Gastrocnemius medialis (tissue), 4 donors: ENCODE measurements at places on chromosomes 13 and 19.
A peak's percentile ranks its signal among the peaks of the same experiment; 100 is the strongest.

- H3K4me1 ChIP-seq: no peaks in the 10 kb centered on the region
- H3K4me3 ChIP-seq: no peak overlapping the region
- no peak for DNase-seq
- no peaks in the 10 kb centered on the region for H3K36me3 ChIP-seq
- H3K27ac ChIP-seq: peak overlapping the region; percentile 6
These were observed 39.1 kb upstream of the RNF113B start for GRCh38 chr13:98216135-98216565.

DNA sequence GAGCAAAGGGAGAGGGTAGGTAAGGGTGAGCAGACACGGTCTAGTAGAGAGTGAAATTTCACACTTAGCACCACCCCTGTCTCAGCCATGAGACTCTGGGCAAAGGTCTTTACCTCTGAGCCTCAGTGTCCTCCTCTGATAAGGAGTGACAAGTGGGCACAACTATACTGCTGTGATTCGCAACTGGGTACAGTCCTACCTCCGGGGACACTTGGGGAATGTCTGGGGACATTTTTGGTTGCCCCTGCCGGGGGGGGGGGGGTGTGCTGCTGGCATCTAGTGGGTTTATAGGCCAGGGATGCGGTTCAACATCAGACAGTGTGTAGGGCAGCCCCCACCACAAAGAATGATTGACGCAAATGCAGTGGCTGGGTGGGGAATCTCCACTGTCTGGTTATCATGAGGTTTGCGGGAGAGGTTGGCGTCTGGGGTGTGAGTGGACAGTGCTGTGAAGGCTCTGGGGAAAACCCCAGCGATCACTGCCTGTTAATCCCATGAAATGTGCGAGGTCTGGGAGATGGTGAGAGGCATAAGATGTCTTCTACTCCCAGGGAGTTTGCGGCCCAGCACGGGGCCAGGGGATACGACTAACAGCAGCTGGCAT, 4.3 kb downstream of the NACC1 start:
- H3K27me3 ChIP-seq: no peaks in the 10 kb centered on the region
- peaks cover 18% of the 10 kb centered on the region for H3K4me1 ChIP-seq
- H3K27ac ChIP-seq: no peak overlapping the region
- no peaks in the 10 kb centered on the region for H3K36me3 ChIP-seq

DNA sequence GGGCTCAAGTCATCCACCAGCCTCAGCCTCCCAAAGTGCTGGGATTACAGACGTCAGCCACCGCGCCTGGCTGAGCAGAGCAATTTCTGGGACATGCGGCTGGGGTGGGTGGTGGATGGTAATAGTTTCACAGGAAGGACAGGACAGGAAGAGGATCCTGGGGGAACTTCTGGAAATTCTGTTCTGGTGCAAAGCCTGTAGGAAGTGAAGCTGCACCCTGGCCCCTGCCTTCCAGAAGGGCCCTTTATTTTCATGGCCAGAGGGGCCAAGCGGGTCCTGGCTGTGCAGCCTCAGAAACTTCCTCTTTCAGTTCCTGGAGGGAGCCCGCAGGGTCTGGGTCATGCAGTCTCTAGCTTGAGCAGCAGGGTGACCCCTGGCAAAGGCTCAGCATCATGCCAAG, 15.7 kb downstream of the FEM1A start:
- no peak for DNase-seq
- no peak overlapping the region for H3K4me3 ChIP-seq

DNA sequence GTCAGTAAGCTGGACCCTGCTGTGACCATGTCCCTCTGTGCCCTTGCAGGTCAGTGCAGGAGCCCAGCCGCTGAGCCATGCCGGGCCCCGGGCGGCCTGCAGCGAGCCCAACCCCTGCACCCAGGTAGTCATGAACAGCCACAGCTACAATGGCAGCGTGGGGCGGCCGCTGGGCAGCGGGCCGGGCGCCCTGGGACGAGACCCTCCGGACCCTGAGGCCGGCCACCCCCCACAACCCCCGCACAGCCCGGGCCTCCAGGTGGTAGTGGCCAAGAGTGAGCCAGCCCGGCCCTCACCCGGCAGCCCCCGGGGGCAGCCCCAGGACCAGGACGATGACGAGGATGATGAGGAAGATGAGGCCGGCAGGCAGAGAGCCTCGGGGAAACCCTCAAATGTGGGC, 6.9 kb downstream of the KCNN1 start:
- DNase-seq: no peak
- no peaks in the 10 kb centered on the region for H3K27me3 ChIP-seq
- H3K4me3 ChIP-seq: no peak overlapping the region

GRCh38 chr13:83503424-83503823, 378.9 kb downstream of the SLITRK1 start:
- no peak for DNase-seq
- no peaks in the 10 kb centered on the region for H3K4me1 ChIP-seq
- H3K4me3 ChIP-seq: no peak overlapping the region
- H3K27me3 ChIP-seq: no peaks in the 10 kb centered on the region
- no peak overlapping the region for H3K27ac ChIP-seq
- H3K36me3 ChIP-seq: no peaks in the 10 kb centered on the region

DNA sequence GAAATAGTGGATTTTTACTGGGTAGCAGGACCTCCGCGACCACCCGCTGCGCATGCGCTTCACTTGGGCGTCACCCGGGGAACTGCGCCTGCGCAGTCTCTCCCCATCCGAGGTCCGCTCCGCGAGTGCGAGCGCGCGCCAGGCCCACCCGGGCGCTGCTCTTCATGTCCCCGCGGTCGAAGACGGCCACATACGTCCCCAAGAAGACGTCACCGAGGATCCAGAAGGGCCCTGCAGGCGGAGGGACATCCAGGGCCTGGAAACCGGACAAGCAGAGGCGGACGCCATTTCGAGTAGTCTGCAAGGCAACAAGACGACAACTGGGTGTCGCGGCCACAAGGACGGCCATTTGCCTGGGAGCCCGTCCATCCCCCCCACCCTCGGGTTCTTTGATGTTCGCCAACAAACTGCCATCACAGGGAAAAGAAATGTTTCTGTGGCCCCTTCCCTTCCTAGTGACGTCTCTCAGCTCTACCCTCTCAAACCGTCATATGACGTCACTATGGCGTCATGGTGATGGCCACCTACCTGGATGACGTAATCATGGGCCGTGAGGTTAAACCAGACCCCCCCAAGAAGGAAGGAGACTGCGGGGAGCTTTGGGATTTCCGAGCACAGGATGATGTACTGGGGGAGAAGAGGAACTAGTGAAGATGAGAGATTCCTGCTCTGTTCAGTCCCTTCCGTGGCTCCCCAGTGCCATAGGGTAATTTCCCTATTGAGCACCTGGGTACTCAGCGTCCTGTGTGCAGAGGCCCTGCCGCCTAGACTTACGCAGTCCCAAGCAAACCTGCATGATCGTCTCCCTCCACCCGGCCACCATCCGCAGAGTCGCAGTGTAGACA, 6.7 kb downstream of the NAPSA start:
- DNase-seq: no peak
- H3K4me1 ChIP-seq: no peaks in the 10 kb centered on the region
- H3K27me3 ChIP-seq: no peaks in the 10 kb centered on the region

GRCh38 chr13:90445179-90445578, 902.3 kb upstream of the MIR17HG start:
- H3K36me3 ChIP-seq: no peaks in the 10 kb centered on the region
- no peak for DNase-seq
- H3K27me3 ChIP-seq: no peaks in the 10 kb centered on the region
- H3K27ac ChIP-seq: no peak overlapping the region

- no peaks in the 10 kb centered on the region for H3K27me3 ChIP-seq
- H3K4me3 ChIP-seq: no peak overlapping the region
- H3K36me3 ChIP-seq: no peaks in the 10 kb centered on the region
- peaks cover 24% of the 10 kb centered on the region for H3K4me1 ChIP-seq
- DNase-seq: no peak
These were observed 290.9 kb upstream of the MAB21L1 start for GRCh38 chr13:35767256-35767976.

DNA sequence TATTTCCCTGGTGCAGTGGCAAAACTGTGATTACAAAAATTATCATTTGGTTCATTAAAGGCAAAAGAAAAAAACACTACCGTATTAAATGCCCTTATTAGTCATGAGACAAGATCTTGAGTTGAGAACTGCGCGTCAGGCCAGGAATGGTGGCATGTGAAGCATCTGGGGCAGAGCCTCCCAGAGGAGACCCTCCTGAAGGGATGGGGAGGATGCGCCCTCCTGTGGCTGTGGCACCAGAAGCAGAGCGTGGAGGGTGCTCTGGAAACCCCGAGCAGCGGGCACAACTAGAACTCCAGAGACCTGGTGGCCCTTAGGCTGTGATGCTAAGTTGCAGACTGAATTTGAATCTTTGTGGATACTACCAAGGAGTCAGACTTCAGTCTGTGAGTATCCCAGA, 11.5 kb downstream of the CUL4A start:
- H3K27ac ChIP-seq: no peak overlapping the region
- no peaks in the 10 kb centered on the region for H3K27me3 ChIP-seq
- no peak overlapping the region for H3K4me3 ChIP-seq
- H3K36me3 ChIP-seq: peaks cover 23% of the 10 kb centered on the region
- no peak for DNase-seq
- peaks cover 50% of the 10 kb centered on the region for H3K4me1 ChIP-seq

DNA sequence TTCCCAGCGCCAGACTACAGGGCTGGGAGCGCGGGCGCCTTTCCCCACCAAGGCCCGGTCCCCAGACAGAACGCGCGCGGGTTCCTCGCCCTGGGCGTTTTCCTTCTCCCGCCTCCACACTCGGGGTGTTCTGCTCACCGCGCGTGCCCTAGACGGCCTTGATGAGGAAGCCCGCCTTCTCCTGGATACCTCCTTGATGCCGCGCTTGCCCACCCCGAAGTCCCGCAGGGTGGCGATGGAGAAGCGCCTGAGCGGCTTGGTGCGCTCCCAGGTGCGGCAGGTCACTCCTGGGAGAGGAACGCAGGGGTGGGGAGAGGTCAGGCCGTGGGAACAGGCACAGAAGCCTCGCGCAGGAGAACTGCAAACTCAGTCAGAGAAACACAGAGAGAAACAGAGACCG, 34.8 kb downstream of the CYP2B6 start:
- H3K4me3 ChIP-seq: no peak overlapping the region
- DNase-seq: no peak
- H3K27me3 ChIP-seq: no peaks in the 10 kb centered on the region
- no peaks in the 10 kb centered on the region for H3K4me1 ChIP-seq

GRCh38 chr19:3707868-3708206, 347 bp upstream of the TJP3 start:
- no peak overlapping the region for H3K27ac ChIP-seq
- DNase-seq: no peak
- peaks cover 5% of the 10 kb centered on the region for H3K4me1 ChIP-seq
- no peak overlapping the region for H3K4me3 ChIP-seq
- no peaks in the 10 kb centered on the region for H3K27me3 ChIP-seq

GRCh38 chr19:10812902-10813404, 23.1 kb downstream of the TMED1 start:
- H3K27ac ChIP-seq: no peak overlapping the region
- DNase-seq: peak; percentile 44
- H3K4me3 ChIP-seq: no peak overlapping the region

GRCh38 chr13:75050419-75051046, 431.4 kb downstream of the TBC1D4 start:
- no peak overlapping the region for H3K4me3 ChIP-seq
- H3K27ac ChIP-seq: no peak overlapping the region
- H3K36me3 ChIP-seq: no peaks in the 10 kb centered on the region
- no peaks in the 10 kb centered on the region for H3K4me1 ChIP-seq

- no peak for DNase-seq
- no peaks in the 10 kb centered on the region for H3K27me3 ChIP-seq
- no peaks in the 10 kb centered on the region for H3K36me3 ChIP-seq
- H3K4me3 ChIP-seq: no peak overlapping the region
- no peak overlapping the region for H3K27ac ChIP-seq
These were observed 560 bp downstream of the TMEM86B start for GRCh38 chr19:55228015-55228391.

DNA sequence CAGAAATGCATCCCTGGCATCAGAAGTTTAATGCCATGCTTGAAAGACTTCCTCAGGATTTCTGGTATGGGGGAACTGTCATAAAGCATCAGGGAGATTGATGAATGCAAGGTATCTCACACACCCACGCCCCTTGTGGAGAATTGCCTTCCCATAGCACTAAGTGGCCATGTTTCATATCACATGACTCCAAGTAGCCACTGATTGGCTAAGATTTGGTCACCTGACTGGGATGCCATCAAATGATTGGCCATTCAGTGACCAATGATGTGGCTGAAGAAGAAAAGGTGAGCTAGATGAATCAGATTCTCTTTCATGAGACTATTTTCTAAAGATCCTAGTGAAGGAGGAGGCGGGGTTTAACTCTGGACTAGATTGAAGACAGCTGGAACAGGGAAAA, 7.3 kb downstream of the KLK8 start:
- no peaks in the 10 kb centered on the region for H3K27me3 ChIP-seq
- H3K36me3 ChIP-seq: no peaks in the 10 kb centered on the region
- H3K4me1 ChIP-seq: no peaks in the 10 kb centered on the region
- DNase-seq: no peak
- no peak overlapping the region for H3K4me3 ChIP-seq

DNA sequence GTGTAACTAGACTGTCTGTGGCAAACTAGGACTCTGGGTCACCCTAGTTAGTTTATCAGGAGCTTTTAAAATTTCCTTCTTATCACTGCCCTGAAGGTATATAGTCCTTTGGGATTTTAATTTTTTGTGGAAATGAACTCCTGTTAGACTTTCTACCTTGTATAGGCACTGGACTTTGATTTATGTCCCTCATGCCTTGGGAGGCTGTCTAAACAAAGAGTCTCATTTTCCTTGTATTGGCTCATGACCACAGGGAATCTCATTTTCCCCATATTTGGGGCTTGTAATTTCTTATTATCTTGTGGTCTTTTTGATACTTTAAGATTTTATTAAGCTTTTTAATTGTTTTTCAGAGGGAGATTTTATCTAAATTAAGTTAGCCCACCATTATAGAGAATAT, 21.4 kb downstream of the KCTD4 start:
- H3K27ac ChIP-seq: no peak overlapping the region
- H3K27me3 ChIP-seq: no peaks in the 10 kb centered on the region
- no peak for DNase-seq
- no peaks in the 10 kb centered on the region for H3K36me3 ChIP-seq
- no peak overlapping the region for H3K4me3 ChIP-seq
- H3K4me1 ChIP-seq: no peaks in the 10 kb centered on the region

- DNase-seq: no peak
- H3K27ac ChIP-seq: no peak overlapping the region
- no peak overlapping the region for H3K4me3 ChIP-seq
- no peaks in the 10 kb centered on the region for H3K4me1 ChIP-seq
- no peaks in the 10 kb centered on the region for H3K27me3 ChIP-seq
These were observed 6.0 kb upstream of the GRTP1 start for GRCh38 chr13:113369881-113370280.
